ENCODE measurements at places on chromosomes 7 and 10. TPM values are rescaled to one million over a fixed set of nuclear protein-coding genes. Genes with fewer than 3 reads are reported as not detected.

Gene SPDYE8
- total RNA-seq: not detected

Gene LEP
- total RNA-seq: not detected

Gene OR2A1
- total RNA-seq: not detected

Gene PRPS1L1
- total RNA-seq: not detected

Gene DPYSL4
- 0.22 TPM for total RNA-seq

Gene CYP26A1
- total RNA-seq: not detected

Gene TMEM140
- 84.9 TPM for total RNA-seq

Gene TUBAL3
- total RNA-seq: not detected

Gene NKX2-3
- total RNA-seq: not detected

Gene FFAR4
- not detected for total RNA-seq

Gene DYNC1I1
- not detected for total RNA-seq

Gene WDFY4
- 560 TPM for total RNA-seq

Gene NPSR1
- not detected for total RNA-seq

Gene PRKCQ
- 0.15 TPM for total RNA-seq

Gene PTF1A
- total RNA-seq: not detected

Gene MSS51
- total RNA-seq: 6.4 TPM

Gene CPA1
- not detected for total RNA-seq

Gene VAX1
- total RNA-seq: not detected

Gene ANKRD61
- total RNA-seq: not detected

Gene MMRN2
- total RNA-seq: not detected

Gene CREB5
- 0.05 TPM for total RNA-seq

Gene PRXL2A
- 11.2 TPM for total RNA-seq

Gene ASB15
- total RNA-seq: not detected

Gene GPRIN2
- not detected for total RNA-seq

Gene MEIG1
- 0.69 TPM for total RNA-seq

Gene C7orf33
- not detected for total RNA-seq

Gene ERVW-1
- not detected for total RNA-seq

Gene NUB1
- total RNA-seq: 104 TPM

Gene ABCC2
- 7.0 TPM for total RNA-seq

Gene STK31
- total RNA-seq: 1.6 TPM

Gene CAV2
- not detected for total RNA-seq

Gene PANK1
- 1.8 TPM for total RNA-seq

Gene HACD1
- total RNA-seq: 1.1 TPM

Gene STEAP1B
- 8.8 TPM for total RNA-seq

Gene HOXA6
- total RNA-seq: 0.49 TPM

Gene FAM25A
- not detected for total RNA-seq

Gene ZNF467
- 0.32 TPM for total RNA-seq

Gene PRKAR2B
- total RNA-seq: 0.81 TPM

Gene PRSS2
- not detected for total RNA-seq

Gene CASD1
- total RNA-seq: 47.9 TPM

Gene BAG3
- total RNA-seq: 4.2 TPM

Gene ASL
- total RNA-seq: 48.7 TPM

Gene IRF5
- total RNA-seq: 135 TPM

Gene SDK1
- total RNA-seq: 2.0 TPM

Gene ADCY1
- total RNA-seq: 0.05 TPM

Gene TMEM236
- total RNA-seq: 0.27 TPM

Gene SFMBT2
- total RNA-seq: 24.0 TPM

Measured in B cell (primary cell).